ENCODE measurements at places on chromosomes 2 and 18.

DNA sequence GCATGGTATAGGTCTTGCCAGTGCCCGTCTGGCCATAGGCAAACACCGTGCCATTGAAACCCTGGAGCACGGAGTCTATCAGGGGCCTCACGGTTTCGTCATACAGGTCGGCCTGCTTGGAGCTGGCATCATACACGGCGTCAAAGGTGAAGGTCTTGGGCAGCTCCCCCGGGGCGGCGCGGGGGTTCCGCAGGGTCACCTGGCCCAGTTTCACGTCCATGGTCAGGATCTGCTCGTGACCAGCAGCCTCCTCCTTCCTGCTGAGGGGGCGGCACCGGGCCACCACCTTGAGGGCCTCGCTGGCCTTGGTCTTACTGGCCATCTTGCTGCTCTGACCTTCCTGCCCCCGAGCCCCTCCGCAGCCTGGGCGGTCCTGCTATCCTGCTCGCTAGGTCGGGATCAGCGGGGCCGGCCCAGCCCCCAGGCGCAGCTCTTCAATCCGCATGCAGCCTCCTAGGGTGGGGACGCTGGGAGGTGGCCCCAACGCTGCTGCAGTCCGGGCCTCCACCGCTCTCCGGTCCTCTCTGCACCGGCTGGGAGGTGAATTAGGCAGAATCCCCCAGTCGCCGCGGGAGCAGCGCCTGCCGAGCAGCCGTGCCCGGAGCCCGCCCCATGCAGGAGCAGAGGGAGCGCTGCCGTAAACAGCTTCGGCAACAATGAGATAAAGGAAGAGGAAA is 563 bp downstream of the KIF3C start:
- DNase-seq: no peak

GRCh38 chr18:495017-495416 is 5.5 kb downstream of the COLEC12 start:
- no peak for DNase-seq

GRCh38 chr2:200778038-200778437 is 33.7 kb upstream of the BZW1 start:
- no peak for DNase-seq

DNA sequence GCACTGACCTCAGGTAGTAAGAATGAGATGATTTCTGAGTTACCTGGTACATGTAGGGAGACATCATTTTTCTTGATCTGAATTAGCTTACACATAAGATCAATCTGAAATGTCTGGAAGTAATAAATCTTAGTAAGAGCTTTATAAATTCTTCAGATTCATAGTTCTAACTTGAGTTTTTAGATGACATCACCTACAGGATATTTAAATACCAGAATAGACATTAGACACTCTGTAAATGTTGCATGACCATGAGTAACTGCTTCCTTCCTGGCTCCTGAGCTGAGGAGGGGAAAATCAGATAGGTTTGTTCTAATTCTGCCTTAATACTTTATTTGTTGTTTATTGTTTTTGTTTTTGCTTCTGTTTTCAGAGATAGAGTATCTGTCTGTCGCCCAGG is 181.8 kb downstream of the PHLPP1 start:
- no peak for DNase-seq

DNA sequence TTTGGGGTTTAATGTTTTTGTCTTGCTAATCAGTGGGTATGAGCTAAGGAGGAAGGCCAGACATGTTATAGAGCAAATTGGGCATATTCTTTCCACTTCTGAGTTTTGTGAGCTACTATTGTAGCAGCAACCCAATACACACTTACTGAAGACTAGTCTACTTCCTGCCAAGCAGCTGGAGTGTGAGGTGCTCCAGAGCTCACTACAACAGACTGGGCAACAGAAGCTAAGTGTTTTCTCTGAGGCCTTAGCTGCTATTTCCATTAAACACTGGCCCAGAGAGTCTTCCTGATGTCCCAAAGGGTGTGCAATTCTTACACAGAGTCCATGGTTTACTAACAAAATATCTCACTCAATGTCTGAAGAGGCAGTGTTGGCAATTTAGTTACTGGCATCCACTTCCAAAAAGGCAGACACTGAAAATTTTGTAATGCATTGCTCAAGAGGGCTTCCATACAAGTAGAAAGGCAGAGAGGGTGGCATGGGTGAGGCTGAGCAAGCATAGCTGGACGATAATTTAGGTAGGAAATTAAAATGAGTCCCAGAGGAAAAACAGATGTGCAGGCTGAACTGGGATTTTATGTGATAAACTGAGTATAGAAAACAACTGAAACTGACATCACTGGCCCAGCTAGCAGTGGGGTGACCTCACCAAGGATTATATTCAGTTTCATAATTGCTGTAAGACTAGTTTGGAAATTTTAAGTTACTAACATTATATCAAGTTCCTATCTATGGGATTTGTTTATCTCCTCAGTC is 68.6 kb downstream of the ZC3H6 start:
- DNase-seq: no peak

DNA sequence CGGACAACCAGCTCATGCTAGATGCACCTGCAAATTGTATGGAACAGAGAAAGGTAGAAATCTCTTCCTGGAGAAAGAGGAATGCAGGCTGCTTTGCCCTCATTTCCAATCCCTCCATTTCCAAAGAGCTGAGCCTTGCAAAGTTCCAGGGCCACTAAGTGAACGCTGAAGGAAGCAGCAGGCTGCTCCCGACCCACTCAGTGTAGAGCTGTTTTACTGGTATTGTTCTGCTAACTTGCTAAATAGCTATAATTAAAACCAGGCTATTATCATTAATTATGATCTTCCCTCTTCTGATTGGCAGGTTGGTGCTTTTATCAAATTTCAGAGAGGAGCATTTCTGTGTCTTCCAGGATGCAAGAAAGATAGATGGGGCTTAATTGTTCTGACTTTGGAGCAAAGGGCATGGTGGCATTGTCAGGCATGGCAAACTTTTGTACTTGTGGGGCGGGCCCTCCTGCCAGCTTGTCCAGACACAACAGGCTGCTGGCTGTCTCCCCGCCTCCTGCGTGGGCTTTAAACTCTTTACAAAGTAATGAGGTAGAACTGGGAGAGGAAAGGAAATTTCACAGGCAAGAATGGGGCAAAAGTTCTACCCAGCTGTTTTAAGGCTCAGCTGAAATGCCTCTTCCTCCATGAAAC is 40.2 kb downstream of the ALK start:
- DNase-seq: no peak

DNA sequence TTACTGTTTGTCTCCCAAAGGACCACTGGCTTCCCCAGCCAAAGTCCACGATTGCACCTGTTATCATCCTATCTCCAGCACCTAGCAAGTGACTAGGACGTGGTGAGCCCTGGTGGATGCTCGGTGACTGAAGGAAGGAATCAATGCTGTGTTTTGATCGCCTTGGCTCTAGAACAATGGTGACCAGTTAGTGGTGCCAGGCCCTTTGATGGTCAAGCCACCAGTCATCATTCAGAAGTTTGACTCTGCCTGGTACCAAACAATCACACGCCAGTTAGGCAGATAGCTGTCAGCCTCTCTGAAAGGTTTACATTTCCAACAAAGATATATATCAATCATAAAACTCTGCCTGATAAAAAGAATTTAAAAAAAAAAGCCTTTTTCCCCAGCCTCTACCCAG is 244.1 kb downstream of the SH3BP4 start:
- DNase-seq: no peak

GRCh38 chr2:200077210-200077650 is 121.8 kb downstream of the MAIP1 start:
- DNase-seq: no peak

- DNase-seq: no peak
Measured at GRCh38 chr2:216389570-216389969, 17.3 kb upstream of the MARCHF4 start.

DNA sequence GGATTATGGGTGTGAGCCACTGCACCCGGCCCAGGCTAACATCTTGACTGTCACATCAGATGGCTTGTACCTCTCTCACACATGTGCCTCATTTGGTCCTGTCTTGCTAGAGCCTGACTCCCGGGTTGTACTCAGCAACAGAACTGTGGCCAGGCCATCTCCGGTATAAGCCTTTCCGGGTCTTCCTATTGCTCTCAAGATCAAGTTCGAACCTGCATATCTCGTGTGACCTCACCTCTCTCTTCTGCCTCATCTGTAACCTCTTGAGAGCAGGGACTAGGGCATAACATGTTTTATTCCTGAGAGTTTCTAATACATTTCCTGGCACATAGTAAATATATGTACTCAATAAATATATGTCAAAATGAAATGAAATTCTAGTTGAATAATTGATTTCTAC is 114.0 kb downstream of the ACAA2 start:
- no peak for DNase-seq

DNA sequence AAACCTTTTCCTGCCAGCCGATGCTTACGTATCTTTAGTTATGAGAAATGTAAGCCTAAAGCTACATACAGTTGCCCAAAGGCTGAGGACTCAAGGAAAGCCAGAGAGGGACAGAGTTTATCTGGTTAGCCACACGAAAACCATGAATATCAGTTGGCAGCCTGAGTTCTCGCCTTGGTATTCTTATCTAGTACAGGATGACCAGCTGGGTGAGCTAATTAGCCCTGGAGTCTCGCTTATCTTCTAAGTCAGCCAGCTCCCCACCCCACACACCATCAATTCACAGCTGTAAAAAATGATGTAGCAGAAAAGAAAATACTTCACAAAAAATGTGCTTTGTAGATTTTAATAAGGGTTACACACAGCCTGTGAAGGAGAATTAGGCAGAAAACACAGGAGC is 617.5 kb upstream of the SOX11 start:
- no peak for DNase-seq

GRCh38 chr2:169823996-169824372 is 721 bp downstream of the METTL5 start:
- DNase-seq: no peak

- no peak for DNase-seq
Measured at GRCh38 chr18:54531402-54532065, 59.5 kb upstream of the DYNAP start.

GRCh38 chr2:9770308-9771100 is 72.8 kb upstream of the TAF1B start:
- DNase-seq: peak; percentile 39

- no peak for DNase-seq
Measured at GRCh38 chr2:210224591-210224940, 681 bp downstream of the ACADL start.

GRCh38 chr2:40401896-40402295 is 50.0 kb downstream of the SLC8A1 start:
- DNase-seq: no peak

DNA sequence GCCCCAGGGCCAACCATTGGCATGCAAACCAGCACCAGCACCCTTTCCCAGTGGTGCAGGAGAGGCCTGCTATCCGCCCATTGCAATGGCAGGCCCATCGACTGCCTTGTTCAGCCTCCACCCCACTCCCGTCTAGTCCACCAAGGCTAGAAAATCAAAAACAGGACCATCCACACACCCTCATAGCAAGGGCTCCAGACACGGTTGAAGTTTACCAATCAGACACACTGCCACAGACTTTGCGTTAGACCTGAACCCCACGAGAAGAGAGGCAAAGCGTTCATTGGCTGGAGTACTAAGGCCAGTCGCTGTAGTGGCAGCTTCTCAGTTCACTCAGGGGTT is 95.3 kb upstream of the TEX51 start:
- DNase-seq: no peak

DNA sequence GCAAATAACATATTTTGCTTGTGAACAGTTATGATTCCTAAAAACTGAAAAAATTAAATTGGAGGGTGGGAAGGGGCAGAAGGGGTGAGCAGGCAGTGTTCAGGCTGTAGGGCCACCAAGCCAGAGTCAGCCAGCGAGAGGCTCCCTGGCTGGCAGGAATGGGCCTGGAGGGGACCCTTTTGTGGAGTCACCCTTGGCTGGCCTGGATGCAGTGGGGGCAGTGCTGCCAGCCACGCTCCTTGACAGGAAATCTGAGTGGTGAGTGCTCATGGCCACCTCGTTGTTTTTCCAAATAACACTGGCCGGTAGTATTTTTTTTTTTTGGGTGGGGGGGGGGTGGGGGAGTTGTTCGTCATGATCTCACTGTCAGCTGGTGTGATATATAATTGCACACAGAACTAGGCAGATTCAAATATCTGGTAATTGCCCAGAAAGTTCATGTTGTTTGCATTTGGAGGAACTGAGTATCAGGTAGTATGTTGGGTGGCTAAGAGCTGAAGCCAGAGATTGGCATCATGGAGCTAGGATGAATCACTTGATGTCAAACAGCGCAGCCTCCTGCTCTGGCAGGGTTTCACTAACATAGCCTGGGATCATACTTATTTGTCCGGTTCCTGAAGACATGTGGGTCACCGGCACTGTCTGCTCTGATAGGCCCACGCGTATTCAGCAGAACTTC is 160.0 kb downstream of the PTGR3 start:
- no peak for DNase-seq

- DNase-seq: no peak
Measured at GRCh38 chr2:66189553-66189952, 245.4 kb upstream of the MEIS1 start.

Data from NCI-H446 (cell line).